ENCODE measurements at places on chromosomes 5 and 9.
A peak's percentile ranks its signal among the peaks of the same experiment; 100 is the strongest.

DNA sequence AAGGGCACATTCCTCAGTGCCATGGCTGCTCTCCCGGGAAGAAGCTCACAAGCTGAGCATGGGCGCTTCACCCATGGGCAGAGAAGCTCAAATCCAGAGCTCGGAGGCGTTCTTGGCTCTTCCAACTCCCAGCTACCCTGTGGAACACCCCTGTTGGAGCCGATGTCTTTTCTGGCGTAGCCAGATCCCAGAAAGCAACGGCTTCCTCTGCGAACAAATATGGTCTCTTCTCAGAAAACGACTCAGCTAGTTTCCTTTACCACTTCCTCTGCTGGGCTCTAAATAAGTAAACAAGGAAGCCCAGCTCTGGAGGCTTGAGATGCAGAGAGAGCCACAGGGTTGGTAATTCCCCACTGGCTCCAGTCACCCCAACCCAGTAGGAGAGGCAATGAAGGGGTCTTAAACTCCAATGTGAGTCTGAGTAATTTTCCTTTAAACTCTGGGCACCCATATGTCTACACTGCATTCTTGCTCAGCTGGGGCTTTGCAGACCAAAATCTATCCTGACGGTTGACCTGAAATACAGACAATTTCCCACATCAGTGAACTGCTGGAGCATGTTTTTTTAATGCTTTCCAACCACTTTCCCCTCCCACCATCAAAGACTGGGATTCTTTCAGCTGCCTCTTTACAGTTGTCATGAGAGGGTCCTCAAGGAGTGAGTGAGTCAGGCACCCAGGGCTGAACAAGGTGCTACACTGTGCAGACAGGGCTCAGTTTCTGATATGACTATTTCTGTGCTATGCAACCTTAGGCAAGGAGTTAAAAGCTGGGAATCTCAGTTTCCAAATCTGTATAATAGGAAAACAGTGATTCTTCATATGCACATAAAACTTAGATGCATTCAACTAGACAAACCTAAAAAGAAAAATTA lies at the start of gene LCP2:
TSS of gene LCP2 (minus strand) at position 189 of the 874 bp plus-strand sequence. CDS start at position 23, 166 bp downstream.
- no peak for DNase-seq

- no peak for DNase-seq
Observed at GRCh38 chr5:102701748-102702147, 53.4 kb upstream of the PAM start.

- DNase-seq: no peak
Observed at GRCh38 chr9:128894764-128895163, 12.8 kb downstream of the LRRC8A start.

- peak; percentile 57 for DNase-seq
Observed at GRCh38 chr9:121559183-121559582, 59.5 kb upstream of the GGTA1 start.

- DNase-seq: no peak
Observed at GRCh38 chr9:14273696-14274121, 40.2 kb downstream of the NFIB start.

DNA sequence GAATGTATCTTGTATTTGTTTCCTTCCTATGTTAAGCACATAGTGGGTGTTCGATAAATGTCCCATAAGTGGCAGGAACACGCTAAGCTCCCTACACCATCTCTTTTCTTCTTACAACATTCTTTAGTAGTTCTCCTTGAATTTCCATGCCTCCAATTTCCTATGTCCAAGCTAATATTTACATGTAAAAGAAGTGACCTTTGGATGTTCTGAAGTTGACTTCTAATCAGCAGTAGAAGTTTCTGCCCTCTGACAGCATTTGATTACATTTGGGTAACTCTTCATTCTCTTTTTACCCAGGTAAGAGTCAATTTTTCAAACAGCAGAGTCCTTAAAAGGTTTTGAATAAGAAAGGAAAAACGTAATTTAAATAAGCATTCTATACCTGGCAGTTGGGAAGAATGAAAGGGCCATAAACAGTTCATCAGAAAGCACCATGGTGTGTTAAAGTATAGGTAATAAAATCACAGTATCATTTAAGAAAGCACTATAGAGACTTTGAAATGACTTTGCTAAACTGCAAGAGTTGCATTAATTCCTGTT lies 78.9 kb downstream of the TRPM3 start:
- no peak for DNase-seq

- DNase-seq: no peak
Observed at GRCh38 chr5:41844502-41844901, 25.7 kb downstream of the OXCT1 start.

- no peak for DNase-seq
Observed at GRCh38 chr9:132752877-132753592, 82.8 kb downstream of the GTF3C4 start.

- no peak for DNase-seq
Observed at GRCh38 chr5:36442352-36442751, 140.7 kb upstream of the RANBP3L start.

DNA sequence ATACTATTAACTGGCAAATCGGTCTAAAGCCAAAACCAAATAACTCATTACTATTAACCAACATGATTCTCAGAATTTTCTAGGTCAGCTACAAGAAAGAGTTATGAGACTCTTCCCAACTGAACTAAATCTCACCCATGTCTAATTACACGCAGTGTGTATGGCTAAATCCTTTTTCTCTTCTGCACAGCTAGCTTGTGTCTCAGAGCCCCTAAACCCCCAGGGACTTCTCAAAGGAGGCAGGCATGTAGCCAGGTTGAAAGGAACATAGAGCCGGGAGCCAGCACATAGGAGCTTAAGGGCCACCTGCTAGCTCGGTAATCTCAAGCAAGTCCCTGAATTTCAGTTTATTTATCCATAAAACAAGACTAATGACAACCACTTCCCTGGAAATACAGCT lies 2.2 kb upstream of the GZMK start:
- DNase-seq: no peak

GRCh38 chr5:136020383-136021015 lies 8.3 kb upstream of the TGFBI start:
- peak; percentile 96 for DNase-seq

DNA sequence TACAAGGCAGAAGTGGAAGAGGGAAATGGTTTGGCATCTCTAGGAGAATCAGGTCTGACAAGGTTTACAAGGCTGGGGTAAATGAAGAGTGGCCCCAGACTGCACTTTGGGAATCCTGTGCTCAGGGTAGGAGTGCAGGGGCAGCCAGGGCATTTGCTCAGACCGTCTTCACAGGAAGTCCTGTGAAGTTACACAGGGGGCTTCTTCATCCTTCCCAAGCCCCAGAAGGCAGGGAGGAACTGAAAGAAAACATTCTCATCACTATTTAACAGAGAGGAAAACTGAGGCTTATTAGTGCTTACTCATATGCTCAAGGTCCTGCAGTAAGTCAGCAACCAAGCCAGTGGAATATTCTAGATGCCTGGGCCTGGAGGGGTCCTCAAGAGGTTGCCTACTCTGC lies 80.7 kb downstream of the NRG2 start:
- no peak for DNase-seq

DNA sequence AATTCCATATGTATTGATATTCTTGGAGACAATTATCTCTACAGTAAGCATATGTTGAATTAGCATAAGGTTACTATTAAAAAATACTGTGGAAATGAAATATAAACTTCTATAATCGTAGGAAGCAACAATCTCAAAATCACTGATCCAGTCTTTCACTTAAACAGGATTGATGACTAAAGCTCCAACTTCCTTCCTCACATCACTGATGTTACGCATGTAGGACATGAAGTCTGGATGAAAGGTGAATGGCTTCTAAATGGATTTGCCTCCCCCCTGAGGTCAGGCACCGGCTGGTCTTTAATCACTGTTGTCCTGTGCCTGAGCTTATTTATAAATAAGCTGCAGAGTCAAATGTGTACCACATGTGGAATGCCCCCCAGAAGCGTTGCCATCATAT lies 157.1 kb upstream of the NFIB start:
- DNase-seq: no peak

DNA sequence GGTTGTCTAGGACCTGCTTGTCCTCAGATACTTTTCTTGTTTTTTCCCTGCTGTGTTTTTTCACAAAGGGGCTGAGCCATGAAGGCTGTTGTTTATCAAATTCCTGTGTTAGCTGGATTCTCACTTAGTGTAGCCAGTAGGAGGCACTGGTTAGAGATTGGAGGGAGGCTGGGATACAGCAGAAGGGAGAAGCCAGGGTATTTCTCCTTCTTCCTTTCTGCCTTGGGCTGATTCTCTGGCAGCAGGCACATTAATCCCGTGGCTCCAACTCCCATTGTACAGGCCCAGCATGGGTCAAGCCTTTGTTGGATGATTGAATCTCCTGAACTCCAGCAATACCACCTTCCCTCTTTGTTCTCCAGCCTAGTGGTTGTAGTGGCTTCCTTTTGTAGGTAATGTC lies 46.4 kb upstream of the FAM170A start:
- no peak for DNase-seq

GRCh38 chr5:115584501-115584900 lies 17.8 kb downstream of the TICAM2 start:
- no peak for DNase-seq

DNA sequence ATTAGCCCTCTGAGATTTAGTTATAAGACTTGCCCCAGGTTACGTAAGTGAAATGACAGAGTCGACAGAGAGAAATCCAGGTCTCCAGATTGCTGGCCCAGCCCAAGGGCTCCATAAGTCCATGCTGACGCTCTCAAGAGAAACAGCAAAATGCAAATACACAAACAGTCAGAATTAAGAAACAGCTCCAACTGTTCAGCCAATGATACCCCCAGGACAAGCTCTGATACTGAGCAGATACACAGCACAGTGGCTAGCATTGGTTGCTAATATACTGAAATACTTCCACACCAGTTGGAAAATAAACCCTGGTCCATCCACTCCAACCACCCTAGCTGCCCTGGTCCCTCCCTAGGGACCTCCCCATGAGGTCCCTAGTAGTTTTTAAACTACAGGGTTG lies 94.2 kb downstream of the CDK5RAP2 start:
- no peak for DNase-seq

- no peak for DNase-seq
Observed at GRCh38 chr9:6450641-6451375, 37.8 kb downstream of the UHRF2 start.

GRCh38 chr5:96079962-96080361 lies 118.3 kb upstream of the ELL2 start:
- DNase-seq: no peak

GRCh38 chr9:80649001-80649420 lies 1040.3 kb downstream of the TLE1 start:
- DNase-seq: peak; percentile 76

- DNase-seq: no peak
Observed at GRCh38 chr5:143116814-143117213, 286.7 kb downstream of the NR3C1 start.

- DNase-seq: no peak
Observed at GRCh38 chr5:88395264-88395663, 126.6 kb upstream of the TMEM161B start.

GRCh38 chr9:132141948-132142594 lies 19.8 kb upstream of the NTNG2 start:
- DNase-seq: no peak

- peak; percentile 75 for DNase-seq
Observed at GRCh38 chr5:76867827-76868693, 18.2 kb downstream of the S100Z start.

All from brain microvascular endothelial cell (primary cell).